Breast epithelium (tissue), 4 donors: ENCODE measurements at places on chromosomes 3 and 15. TPM values are rescaled to one million over a fixed set of nuclear protein-coding genes. Genes with fewer than 3 reads are reported as not detected.

DNA sequence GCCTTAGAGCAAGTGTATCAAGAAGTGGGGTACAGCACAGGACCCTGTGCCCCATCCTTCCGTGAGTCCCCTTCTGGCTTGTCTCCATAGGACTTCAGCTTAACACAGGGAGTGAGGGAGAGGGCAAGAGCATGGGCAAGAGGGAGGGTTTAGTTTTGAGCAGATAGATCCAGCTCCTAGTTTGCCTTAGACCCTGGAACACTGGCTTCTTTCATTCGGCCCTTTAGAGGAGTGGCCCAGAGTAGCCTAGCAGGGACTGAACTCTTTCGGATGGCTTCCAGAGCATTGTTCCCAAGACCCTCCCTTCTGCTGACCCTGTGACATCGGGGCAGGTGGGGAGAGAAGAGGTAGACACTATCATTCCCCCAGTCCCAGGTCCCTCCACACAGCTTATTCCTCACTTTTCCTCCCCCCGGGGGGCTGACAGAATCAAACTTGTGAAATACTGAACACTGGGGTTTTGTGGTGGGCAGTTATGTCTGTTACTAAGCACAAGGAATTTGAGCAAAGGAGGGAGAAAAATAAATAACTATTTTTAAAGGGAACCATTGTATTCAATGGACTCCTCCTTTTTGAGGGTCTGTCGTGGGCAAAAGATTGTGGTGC is 289.6 kb upstream of the C2CD4B start:
- DNase-seq = no peak
- H3K27ac ChIP-seq = peak overlapping the region; percentile 69
- H3K4me3 ChIP-seq = no peak overlapping the region
- no peaks in the 10 kb centered on the region for H3K27me3 ChIP-seq
- H3K4me1 ChIP-seq = no peaks in the 10 kb centered on the region
- H3K36me3 ChIP-seq = no peaks in the 10 kb centered on the region

- no peaks in the 10 kb centered on the region for H3K4me1 ChIP-seq
- H3K27ac ChIP-seq = no peak overlapping the region
- no peaks in the 10 kb centered on the region for H3K27me3 ChIP-seq
- no peak for DNase-seq
Observed at GRCh38 chr3:31314258-31314657, 218.5 kb upstream of the STT3B start.

DNA sequence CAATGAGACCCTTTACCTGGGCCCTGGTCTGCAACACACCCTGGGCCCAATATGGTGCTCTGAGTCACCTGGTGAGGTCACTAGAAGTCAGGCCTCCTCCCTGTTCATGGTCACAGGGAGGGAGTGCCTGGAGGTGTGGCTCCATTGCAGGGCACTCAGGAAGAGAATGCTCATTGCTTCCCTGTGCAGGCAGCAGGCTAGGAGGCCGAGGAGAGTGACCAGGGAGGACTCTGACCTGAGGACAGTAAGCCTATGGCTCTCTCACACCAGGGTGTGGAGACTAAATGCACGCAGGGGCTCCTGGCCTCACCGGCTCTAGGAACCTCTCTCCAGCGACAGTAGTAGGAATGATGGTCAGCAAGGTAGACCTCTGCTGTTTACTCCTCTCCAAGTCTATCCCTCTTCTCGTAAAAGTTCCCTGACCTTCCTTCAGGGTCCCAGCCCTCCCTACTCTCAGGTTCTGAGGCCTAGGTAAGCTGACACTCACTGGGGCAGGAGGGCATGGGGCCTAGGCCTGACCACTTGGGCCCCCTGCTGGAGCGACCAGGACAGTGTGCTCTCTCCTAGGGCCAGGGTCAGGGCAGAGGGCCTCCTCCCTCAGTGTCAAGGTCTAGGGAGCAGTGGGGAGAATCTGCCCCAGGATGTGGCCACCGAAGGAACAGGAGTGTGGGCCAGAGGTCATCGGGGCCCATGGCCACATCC is 9.6 kb upstream of the SLCO2A1 start:
- H3K36me3 ChIP-seq = no peaks in the 10 kb centered on the region
- no peak overlapping the region for H3K4me3 ChIP-seq
- no peaks in the 10 kb centered on the region for H3K4me1 ChIP-seq
- DNase-seq = no peak
- no peaks in the 10 kb centered on the region for H3K27me3 ChIP-seq

DNA sequence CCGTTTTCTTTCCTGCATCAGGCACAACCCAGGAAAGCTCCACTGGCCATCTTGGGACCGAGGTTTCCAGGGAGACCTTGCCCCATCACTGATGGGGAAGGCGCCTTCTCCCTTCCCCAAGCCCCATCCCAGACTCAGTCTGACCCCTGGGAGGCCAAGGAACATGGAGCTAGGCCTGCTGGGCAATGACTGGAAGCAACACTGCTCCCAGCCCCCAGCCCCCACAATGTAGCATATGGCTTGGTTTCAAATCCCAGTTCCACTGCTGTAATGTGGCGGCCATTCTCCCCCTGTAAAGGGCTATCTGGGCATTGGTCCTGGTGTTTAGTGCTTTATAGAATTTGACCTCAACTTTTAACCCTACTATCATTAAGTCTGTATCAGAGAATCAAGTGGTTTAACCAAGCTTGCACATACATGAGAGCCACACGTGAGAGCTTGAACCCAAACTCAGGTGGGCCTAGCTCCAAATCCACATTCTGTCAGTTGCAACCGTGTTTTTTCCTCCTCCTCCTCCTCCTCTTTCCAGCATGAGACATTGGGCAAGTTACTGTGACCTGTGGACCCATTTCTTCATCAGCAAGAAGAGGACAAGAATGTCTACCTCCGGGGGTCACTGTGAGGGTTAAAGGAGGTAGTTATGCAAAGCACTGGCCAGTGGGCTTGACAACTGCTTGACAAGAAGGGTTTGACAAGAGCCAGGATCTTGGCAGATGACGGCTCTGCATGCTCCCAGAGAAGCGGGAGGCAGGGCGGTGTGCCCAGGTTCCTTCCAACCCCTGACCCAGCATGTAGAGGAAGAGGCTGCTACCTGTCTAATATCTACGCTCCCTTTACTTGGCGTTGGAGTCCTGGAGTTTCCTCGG is 37.4 kb downstream of the KLHL25 start:
- H3K27me3 ChIP-seq = no peaks in the 10 kb centered on the region
- DNase-seq = peak; percentile 0
- H3K27ac ChIP-seq = peak overlapping the region; percentile 69
- H3K4me3 ChIP-seq = no peak overlapping the region

GLDN gene
- 67.2 TPM for total RNA-seq

KCNAB1 gene
- 5.4 TPM for total RNA-seq
